Activated T-cell treated with anti-CD3 and anti-CD28 coated beads, Interleukin-2, amount 50 U/mL, for 4 hours (primary cell): ENCODE measurements at places on chromosomes 1 and 21. TPM values are rescaled to one million over a fixed set of nuclear protein-coding genes. Genes with fewer than 3 reads are reported as not detected.
A peak's percentile ranks its signal among the peaks of the same experiment; 100 is the strongest.

The PIGR gene
- 1.6 TPM for total RNA-seq

The SLC26A9 gene
- not detected for total RNA-seq

The TESK2 gene
- total RNA-seq: 2.0 TPM

The ARHGEF10L gene
- not detected for total RNA-seq

The CAPN8 gene
- total RNA-seq: not detected

The OR2T1 gene
- not detected for total RNA-seq

The SPATA46 gene
- total RNA-seq: not detected

The TMEM81 gene
- total RNA-seq: 2.9 TPM

The LIPI gene
- not detected for total RNA-seq

The PTCH2 gene
- 1.6 TPM for total RNA-seq

The LCE1A gene
- total RNA-seq: not detected

The KRTAP19-3 gene
- total RNA-seq: not detected

DNA sequence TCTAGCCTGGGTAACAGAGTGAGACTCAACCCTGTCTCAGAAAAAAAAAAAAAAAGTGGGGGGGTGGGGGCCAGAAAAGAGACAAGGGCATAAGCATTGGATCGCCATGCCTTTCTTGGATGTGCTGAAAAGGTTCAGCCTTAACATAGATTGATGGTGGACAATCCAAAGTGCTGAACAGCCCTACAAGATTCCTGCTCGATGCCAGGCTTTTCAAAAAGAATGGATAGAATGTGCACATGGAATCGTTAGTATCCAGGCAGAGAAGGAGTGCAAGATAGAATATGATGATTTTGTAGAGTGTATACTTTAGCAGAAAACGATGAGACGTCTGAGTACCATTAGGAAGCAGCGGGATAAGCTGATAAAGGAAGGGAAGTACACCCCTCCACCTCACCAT is 10.9 kb upstream of the COA7 start:
- DNase-seq: no peak

DNA sequence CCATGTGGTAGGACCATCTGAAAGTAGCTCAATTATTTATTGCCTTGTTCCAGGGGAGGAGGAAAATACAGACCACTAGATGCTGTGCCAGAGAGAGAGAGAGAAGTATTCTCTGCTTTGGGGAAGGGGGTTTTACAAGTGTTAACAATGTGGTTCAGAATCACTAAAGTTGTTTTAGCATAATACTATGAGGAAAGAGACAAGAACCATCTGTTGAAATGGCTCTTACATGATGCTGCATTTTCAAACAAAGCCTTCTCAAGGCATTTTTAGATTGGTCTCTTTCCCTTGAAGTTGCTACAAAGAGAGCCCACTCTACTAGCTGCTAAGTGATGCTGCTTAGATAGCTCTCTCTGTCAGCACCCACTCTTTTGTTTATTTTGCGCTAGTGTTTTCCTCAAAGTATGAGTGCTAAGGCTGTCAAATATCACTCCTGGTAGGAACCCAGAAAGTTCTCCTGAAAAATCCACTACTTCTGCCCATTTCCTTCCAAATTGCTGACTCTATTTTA is 255.1 kb downstream of the NFIA start:
- no peak for DNase-seq

DNA sequence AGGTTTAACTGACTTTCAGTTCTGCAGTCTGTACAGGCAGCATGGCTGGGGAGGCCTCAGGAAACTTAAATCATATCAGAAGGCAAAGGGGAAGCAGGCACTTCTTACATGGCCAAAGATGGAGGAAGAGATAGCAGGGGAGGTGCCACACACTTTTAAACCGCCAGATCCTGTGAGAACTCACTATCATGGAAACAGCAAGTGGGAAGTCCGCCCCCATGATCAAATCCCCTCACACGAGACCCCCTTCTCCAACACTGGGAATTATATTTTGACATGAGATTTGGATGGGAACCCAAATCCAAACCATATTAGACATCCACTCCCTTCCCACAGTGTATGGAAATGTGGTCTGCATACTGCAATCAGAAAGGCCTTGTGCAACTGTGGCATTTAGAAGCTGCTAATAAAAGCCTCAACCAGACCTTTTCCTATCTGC is 148.2 kb downstream of the FCRL5 start:
- DNase-seq: no peak

- DNase-seq: peak; percentile 2
Measured at GRCh38 chr21:45991606-45992300, 10.2 kb downstream of the COL6A1 start.

- DNase-seq: no peak
Measured at GRCh38 chr1:32500387-32501209, 35.7 kb downstream of the ZBTB8B start.

- no peak for DNase-seq
Measured at GRCh38 chr21:37424396-37424795, 57.8 kb downstream of the DYRK1A start.

DNA sequence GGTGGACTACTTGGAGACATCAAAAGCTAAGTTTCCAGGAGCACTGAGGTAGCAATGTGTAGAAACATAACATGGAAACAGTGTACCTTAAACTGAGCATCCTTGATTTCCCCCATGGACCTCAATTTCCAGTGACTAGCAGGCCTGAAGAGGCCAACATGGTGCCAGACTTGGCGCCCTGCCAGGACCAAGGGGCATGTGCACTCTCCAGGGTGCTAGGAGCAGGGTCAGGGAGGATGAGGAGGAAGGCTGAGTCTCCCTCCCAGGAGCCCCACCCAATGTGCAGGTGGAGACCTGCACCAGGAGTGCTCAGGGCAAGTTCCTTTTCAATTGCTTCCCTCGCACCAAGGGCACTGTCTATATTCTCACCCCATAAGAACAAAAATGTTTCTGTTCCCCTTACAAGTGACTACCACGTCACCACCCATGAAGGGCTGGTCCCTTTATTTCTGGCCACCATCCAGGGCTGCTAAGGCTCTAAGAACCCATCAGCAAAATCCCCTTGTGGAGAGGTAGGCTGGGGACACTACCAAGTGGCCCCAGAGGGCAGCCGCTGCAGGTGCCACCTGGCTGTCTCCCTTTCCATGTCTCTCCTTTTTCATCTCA is 39.2 kb downstream of the MX1 start:
- DNase-seq: no peak

GRCh38 chr21:14757533-14758327 is 211.6 kb upstream of the SAMSN1 start:
- DNase-seq: no peak

GRCh38 chr1:11800391-11800755 is 5.4 kb downstream of the MTHFR start:
- DNase-seq: no peak

DNA sequence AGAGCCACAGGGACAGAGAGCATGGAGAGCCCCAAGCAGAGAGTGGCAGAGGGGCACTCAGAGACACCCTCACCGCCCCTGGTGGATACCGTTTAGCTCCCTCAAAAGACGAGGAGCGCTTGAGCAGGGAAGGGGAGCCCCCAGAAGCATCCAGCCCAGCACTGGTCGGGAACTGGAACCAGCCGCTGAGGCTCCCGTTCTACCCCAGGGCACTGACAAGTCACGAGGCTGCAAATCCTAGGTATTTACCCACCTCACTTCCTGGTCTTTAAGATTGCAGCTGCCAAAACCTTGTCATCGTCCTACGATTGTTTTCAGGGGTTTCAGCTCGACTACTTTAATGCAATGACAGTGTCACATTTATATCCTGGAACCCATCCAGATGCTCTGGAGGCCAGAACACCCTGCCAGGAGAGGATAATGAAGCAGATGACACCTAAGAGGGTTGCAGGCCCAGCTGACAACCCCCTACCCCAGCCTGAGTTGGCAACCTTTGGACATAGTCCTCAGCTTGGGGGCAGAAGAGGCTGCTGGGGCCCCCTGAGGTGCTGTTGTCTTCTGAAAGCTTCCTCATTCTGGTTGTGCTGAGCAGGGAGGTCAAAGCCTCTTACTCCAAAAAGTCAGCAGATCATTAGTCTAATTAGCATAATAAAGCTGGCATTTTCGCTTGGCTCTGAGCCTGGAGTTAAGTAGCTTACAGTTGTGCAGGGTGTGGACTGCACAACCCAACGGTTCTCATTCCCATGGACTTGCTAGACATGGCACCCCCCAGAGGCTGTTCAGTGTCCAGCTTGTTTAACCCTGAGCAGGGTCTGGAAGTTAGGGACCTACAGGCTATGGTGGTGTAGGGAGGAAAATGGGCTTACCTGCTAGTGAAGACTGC is 20.6 kb upstream of the BACE2 start:
- no peak for DNase-seq

- DNase-seq: peak; percentile 47
Measured at GRCh38 chr21:31293986-31294385, 50.1 kb downstream of the TIAM1 start.

GRCh38 chr1:211920141-211920572 is 89.6 kb upstream of the LPGAT1 start:
- DNase-seq: no peak

DNA sequence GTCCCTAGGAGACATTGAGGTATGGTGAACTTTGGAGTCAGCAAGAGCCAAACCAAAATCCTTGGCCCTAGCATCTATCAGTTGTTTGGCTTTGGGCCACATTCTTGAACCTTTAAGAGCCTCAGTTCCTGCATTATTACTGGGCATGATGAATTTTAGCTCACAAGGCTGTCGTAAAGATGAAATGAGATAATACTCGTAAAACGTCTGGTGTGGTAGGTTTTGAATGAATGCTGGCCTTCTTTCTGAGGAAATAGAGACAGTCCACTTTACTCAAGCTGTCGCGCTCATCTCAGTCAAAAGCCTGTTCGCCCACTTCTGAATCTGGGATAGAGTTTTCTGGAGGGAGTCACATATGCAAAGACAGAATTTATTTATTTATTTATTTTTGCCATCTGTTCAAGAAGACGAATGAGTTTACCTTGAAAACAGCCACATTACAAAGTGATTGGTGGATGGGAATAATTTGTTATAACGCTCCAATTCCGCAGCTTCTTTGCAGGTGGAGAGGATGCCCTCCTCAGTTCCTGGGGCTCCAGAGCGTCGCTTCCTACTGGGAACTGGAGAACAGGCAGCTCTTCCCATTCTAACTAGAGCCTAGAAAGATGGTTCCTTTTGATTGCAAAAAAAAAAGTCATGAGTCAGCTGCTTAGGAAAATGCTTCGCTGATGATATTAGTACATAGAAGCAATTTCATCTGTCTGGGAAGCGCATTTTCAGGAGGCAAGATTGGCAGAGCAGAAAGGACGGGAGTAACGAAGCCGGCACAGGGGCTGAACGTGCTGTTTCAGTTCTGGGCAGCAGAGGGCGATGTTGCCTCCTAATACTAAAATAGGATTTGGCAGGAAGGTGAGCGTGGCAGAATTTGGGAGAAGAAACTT is 49.9 kb upstream of the CYP2J2 start:
- peak; percentile 19 for DNase-seq

- no peak for DNase-seq
Measured at GRCh38 chr1:14845851-14846250, 247.4 kb downstream of the KAZN start.

DNA sequence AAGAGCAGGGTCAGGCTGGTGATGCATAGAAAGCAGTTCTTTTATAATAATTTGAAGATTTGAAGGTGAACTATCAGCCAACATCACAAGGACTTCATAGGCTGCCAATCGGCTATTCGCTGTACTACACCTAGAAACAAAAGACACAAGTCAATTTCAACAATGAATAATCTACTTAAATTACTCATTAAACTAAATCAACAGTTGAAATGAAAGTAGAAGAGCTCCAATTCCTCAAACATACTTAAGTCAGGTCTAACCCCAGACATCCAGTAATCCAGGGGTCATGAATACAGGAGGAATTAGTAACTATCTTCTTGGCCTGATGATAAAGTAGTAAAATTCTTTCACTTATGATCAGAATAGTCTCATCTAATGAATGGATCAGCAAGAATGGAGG is 64.5 kb downstream of the PCSK9 start:
- no peak for DNase-seq

- no peak for DNase-seq
Measured at GRCh38 chr1:153805886-153806719, 30.9 kb downstream of the SLC27A3 start.

DNA sequence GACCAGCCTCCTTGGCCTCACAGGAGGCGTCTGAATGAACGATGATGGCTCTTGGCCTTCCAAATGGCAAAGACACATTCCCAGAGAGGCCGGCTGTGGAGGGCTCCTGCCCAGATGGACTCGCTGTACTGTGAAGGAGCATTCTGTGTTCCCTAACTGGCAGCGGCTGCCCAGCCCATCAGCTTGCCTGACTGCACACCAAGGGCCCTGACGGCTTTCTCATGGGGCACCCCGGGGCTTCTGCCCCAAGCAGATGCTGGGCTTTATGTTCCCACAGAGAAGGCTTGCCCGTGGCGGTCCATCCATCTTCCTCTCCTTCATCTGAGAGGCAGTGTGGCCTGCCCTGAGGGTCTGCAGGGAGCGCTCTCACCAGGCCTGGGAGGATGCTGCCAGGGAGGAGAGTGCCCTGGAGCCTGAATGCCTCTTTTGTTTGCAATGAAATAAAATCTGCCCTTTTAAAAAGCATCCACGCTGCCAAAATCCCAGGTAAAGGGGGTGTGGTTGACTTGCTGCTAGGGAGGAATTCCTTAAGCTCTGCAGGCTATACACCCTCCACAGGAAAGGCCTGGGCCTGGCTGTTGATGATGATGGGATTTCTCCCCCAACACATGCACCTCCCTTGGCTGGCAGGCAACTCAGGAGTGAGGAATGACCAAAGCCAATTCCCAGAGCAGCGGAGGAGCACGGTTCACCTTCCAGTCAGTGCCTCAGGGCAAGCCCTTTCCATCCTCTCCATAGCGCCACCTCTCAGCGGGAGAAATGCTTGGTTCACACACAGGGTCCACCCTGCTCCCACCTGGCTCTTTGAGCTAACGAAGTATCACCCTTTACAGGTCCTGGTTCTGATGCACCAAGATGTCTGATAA is 84.6 kb upstream of the SSX2IP start:
- no peak for DNase-seq

GRCh38 chr1:26323382-26323781 is 5.6 kb downstream of the CD52 start:
- DNase-seq: no peak

GRCh38 chr1:77316966-77317365 is 35.1 kb downstream of the AK5 start:
- no peak for DNase-seq

DNA sequence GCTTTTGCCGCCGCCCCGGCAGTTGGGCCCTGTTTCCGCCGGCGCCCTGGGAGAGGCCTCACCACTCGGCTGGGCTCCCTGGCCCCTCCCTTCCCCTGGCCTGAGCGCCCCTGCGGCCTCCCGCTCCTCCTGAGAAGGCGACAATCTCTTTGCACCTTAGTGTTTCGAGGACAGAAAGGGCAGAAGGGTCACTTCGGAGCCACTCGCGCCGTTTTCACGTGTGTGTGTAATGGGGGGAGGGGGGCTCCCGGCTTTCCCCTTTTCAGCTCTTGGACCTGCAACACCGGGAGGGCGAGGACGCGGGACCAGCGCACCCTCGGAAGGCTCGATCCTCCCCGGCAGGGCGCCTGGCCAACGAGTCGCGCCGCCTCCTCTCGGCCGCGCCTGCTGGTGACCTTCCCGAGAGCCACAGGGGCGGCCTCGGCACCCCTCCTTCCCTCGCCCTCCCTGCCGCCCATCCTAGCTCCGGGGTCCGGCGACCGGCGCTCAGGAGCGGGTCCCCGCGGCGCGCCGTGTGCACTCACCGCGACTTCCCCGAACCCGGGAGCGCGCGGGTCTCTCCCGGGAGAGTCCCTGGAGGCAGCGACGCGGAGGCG is 432 bp upstream of the SIM2 start:
- no peak for DNase-seq
